ENCODE measurements at places on chromosomes 4 and X.

GRCh38 chr4:33255507-33255906, 2535.3 kb downstream of the PCDH7 start:
- no peak for DNase-seq

DNA sequence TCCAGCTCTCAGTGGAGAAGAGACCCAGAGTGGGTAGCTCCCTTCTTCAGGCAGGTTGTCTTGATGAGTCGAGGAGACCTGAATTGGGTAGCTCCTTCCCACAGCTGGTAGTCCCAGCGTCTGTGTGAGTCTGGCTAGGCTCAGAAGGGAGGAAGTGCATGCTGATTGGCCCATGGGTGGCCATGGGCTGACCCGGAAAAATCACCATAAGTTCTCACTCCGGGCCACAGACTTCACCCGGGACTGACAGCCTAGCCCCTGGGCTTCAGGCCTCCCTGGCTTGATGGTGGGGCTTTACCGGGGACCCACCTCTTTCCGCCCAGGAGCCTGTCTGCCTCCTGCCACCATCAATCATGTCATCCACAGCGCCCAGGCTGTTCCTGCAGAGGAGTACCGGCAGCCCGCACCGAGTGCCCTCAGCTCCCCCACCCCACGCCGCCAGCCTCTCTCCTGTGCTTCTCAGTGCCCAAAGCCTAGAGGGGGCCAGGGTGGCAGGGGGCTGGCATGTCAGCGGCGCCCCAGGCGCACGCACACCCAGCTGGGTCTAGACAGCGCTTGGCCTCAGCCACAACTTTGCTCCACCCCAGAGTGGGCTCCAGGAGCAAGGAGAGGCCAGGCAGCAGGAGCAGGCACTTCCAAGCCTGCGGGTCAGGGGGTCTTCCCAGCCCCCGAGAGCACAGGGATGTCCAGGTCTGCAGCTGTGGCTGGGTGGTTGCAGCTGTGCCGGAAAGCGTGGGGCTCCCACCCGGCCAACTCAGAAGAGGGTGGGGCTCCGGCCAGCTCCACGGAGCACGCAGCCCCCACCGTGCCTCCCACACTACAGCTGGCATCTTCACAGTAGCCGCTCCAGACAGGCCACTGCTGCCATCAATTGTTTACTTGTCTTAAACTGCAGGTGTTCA, 16.1 kb upstream of the SAT1 start:
- DNase-seq: no peak

GRCh38 chr4:136687596-136687995, 844.7 kb downstream of the PCDH18 start:
- DNase-seq: no peak

- DNase-seq: no peak
Observed at GRCh38 chrX:136658151-136658550, 10.2 kb downstream of the CD40LG start.

DNA sequence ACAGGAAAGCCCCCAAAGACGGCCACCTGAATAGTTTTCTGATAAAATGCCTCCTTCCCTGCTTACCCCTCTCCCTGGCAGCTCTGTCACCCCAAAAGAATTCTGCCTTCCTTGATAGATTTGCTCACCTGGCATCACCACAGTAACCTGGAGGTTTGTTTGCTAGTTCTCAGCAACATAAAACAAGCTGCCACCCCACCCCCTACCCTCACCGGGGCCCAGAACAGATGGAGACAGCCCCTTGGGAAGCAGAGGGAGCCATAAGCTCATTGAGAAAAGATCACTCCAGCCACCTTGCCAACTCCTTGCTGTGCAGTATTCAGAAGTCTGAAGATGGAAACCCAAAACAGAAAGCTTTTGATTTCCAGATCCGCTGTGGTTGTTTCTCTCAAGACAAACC, 108.6 kb downstream of the DHX15 start:
- DNase-seq: no peak

- no peak for DNase-seq
Observed at GRCh38 chr4:133096972-133097371, 52.1 kb upstream of the PCDH10 start.

DNA sequence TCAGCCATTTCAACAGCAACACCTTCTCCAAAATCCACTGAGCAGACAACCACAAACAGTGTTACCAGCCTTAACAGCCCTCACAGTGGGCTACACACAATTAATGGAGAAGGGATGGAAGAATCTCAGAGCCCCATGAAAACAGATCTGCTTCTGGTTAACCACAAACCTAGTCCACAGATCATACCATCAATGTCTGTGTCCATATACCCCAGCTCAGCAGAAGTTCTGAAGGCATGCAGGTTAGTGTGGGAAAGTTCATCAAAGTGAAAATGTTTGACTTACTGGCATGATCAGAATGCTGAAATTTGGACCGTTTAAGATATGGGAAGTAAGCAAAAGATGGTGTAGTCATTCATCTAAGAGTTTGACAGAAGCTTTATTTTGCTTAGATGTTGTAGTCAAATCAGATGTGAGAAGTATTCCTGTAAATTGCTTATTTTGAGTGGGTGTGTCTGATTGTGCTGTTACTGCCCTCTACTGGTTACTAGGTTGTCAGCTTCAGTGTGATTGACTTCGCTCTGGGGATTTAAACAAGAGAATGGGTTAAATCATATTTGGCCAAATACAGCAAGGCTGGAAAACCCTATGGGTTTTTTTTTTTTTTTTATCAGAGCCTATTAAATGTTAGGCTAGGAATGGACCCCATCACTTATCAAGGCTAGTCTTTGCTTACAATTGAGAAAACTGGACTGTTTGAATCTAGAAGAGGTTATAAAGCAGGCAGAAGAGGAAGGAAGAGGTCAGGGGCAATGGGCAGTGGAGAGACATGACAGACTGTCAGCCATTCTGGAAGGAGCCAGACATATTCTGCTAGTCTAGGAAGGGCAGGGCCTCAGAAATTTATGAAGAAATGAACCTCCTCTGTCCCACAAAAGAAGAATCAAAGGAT, 130.3 kb downstream of the DIPK2B start:
- DNase-seq: peak; percentile 69

- DNase-seq: no peak
Observed at GRCh38 chrX:139222511-139223200, 307.9 kb upstream of the F9 start.

GRCh38 chr4:85928775-85929591, 430.9 kb downstream of the MAPK10 start:
- DNase-seq: no peak

DNA sequence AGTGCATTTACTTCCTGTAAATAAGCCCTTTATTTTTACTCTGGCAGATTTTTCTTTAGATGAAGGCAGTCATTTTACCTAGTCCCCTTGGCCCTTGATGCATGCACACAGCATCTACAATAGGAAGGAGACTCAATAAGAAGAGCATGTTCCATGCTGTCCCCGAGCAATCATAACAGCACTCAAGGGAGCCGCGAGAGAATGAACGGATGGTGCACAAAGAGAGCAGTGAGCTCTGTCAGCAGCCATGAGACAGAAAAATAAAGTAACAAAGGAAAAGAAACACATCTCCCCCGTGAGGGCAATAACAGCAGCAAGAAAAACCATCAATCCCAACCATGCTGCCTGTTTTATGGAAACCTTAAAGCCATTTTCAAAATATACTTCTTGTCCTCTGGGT, 11.9 kb downstream of the SMIM31 start:
- DNase-seq: no peak

- no peak for DNase-seq
Observed at GRCh38 chr4:138871555-138871875, 144.1 kb upstream of the NOCT start.

- DNase-seq: no peak
Observed at GRCh38 chr4:52869196-52869595, 7.1 kb downstream of the RASL11B start.

GRCh38 chr4:78776729-78777575, 802 bp downstream of the BMP2K start:
- DNase-seq: peak; percentile 80

- DNase-seq: peak; percentile 71
Observed at GRCh38 chr4:106329041-106329618, 12.8 kb downstream of the AIMP1 start.

DNA sequence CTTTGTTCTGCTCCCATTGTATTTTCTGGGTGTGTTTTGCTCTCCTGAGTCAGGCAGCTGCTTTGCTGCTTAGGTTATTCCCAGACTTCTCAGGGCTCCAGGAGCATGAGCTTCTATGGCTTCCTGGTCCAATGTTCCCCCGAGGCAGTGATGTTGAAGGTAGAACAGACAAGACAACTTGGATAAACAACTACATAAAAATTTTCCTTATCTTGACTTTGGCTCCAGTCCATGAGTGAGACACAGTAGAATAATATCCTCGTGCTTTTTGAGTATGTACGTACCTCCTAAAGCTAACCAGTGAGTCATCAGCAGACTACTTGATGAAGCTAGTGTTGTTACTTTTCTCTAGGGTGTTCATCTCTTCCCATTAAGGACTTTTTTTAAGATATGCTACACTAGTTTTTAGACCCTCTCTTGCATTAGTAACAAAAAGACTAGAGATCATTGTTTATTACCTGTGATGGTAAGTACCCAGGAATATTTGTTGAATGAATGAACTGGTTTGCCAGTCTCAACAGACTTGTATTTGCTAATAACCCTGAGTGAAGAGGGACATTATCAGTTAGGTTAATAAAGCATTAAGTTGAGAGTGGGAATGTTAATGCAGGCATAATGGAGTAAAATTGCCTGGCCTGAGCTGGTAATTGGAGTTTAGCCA, 131.9 kb downstream of the FHIP1A start:
- no peak for DNase-seq

DNA sequence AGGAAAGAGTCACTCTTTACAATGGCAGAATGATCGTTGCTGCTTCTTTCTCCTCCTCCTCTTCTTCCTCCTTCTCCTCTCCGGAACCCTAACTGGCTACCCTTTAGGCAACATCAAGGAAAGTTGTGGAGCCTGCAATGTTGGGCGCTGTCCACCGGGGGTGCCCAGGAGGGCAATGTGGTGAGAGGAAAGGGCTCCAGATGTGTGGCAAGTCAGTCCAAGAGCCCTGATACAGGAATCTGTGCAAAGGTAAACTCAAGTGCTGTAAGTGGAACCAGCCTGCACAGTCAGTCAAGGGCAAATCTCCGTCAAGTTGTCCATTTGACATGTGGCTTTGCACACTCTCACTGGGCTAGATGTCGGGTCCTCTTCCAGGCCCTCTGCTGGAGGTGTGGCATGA, 2.8 kb downstream of the RTL5 start:
- DNase-seq: peak; percentile 43

- no peak for DNase-seq
Observed at GRCh38 chrX:112967341-112967740, 126.7 kb upstream of the AMOT start.

DNA sequence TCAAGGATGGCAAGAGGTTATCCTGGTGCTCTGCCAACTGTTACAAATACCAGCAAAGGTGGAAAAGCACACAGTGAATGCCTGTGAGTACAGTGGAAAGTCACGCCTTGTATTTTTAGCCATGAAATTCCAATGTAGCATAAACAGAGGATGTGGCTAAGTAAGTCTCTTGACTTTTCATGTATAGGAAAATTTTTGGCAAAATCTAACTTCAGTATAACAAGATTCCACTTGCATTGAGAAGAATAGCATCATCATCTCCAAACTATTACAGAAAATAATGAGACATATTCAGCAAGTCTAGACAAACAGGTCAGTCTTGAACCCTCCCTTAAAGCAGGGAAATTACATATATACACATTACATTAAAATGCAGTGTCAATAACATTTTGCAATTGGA, 7.9 kb downstream of the SLC10A6 start:
- DNase-seq: no peak

GRCh38 chr4:83011689-83012199, 1.1 kb upstream of the LIN54 start:
- peak; percentile 51 for DNase-seq

- no peak for DNase-seq
Observed at GRCh38 chr4:168124008-168124641, 31.8 kb downstream of the ANXA10 start.

GRCh38 chrX:85627363-85627762, 247.9 kb upstream of the POF1B start:
- peak; percentile 14 for DNase-seq

DNA sequence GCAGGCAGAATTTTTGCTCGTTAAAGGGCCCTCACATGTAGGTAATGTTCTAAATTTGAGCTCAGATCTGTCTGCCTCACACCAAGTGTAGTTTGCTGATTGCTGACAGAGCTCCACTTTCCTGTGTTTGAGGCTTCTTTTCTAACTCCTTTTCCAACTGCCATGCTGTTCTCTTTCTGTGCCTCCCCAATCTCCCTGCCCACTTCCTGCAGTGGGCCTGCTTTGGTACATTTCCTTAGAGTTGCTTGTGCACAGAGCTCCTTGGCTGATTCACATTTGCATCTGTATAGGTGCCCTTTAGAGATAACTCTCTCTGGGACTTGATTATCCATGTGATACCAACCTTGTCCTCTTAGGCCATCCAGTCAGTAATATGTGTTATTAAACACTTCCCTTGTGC, 4.5 kb downstream of the MED28 start:
- DNase-seq: no peak

DNA sequence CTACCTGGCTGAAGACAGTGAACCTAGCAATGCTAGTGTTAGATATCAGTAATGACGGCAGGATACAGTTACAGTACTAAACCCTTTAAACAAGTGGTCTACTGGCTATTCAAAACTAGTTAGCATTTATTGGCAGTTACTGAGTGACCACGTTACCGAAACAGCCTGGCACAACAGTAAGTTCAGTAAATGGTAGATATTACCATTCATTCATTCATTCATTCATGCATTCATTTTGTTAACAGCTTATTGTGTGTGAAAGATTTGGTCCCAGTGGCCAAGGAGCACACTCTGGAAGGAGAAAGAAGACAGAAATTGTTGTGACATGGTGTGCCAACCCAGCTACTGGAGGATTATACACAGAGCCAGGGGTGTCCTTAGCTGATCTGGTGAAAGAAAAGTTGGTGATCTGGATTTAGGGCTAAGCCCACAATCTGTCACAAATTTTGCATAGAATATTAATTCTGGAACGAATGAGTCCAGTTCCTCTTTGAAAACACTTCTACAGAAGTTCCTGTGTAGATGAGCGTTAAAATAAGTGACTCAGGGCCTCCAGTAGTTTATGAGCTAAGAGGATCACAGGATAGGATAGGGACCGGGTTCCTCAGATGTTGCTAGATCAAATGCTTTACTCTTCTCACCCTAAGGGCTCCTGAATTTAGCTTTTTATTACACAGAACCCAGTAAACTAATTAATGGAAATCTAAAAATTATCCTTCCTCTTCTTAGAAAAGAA, 179.1 kb downstream of the CBR4 start:
- no peak for DNase-seq

DNA sequence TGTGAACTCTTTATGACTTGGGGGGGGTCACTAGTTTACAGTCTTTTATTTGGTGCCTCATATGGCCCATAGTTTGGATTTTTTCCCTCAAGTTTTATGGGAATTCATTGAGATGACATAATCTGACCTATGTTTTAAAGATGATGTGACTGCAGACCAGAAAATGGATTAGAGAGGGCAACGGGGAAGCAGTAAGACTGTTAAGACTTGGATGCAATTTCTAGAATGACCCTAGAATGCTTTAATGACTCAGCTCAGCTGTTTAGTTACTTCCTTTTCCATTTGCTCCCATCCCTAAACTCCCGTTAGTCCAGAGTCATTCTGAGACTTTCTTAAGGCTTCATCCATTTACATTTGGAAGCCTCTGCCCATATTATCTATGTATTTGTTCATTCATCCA, 59.9 kb upstream of the PDGFRA start:
- DNase-seq: no peak

GRCh38 chr4:82792912-82793649, 5.5 kb downstream of the SCD5 start:
- no peak for DNase-seq

Data from hematopoietic multipotent progenitor cell treated with erythropoietin and hydrocortisone succinate and interleukin-3 and kit ligand, for 6 days (in vitro differentiated cells).